Stimulated activated CD8-positive, alpha-beta memory T cell treated with anti-CD3 and anti-CD28 coated beads, Interleukin-4, amount 100 ng/mL, for 1 hour (primary cell): ENCODE measurements at places on chromosomes 3 and 15.

DNA sequence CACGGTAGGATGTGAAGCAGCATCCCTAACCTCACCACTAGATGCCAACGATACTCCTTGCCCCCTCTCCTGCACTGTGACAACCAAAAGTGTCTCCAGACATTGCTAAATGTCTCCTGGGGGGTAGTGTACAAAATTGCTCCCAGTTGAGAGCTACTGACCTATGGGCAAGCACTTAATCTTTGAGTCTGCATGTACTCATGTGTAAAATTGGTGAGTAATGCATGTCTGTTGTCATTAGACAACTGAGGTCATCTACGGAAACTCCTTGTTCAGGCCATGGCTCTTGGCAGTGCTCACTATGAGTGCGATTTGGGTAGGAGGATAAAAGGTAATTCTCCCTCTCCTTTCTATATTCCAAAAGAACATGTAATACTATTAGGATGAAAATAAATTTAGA lies 29.2 kb downstream of the PDHB start:
- no peak for DNase-seq

GRCh38 chr3:196643201-196643749 lies 3.8 kb downstream of the NRROS start:
- no peak for DNase-seq

DNA sequence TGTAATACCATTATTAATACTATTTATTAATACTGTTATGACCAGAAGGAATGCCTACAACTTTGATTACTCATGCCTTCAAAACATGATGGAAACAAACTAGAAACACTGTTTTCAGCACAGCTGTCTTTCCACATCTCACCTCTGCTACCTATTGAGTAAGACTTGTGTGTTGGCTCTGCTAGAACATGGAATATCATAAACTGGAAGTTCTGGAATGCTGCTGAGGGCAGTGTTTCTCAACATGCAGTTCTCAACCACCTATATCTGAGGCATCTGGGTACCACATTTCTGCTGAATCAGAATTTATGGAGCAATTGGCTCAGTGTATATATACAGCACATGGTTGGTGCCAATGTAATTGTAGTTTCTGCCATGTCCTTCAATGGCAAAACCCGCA lies 392.1 kb downstream of the TUSC7 start:
- no peak for DNase-seq

DNA sequence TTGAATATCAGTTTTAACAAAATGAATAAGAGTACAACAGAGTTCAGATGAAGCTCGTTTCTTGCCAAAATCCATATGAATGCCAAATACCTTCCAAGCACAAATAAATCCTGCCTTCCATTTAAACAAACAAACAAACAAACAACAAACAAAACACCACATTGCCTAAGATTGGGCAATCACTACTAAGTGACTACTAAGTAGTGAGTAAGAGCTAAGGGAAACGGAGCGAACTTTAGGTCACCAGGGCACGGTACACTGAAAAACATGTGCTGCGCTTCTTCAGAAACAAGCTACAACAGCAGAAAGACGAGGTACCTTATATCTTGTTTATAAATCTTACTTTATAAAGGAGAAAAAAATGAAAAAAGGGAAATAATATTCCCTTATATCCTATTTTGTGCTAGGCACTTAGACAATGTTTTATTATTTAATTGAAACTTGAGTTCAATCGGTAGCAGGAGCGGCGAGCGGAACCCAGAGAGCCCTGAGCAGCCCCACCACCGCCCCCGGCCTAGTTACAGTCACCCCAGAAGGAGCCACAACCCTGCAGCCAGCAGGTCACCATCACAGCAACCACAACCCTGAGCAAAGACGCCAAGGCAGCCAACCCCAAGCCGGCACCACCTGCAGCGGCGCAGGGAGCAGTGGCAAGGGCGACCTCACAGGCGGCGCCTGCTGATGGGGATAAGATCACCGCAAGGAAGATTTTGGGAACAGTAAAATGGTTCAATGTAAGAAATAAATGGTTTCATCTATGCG lies 216.9 kb downstream of the ZBTB20 start:
- DNase-seq = no peak

DNA sequence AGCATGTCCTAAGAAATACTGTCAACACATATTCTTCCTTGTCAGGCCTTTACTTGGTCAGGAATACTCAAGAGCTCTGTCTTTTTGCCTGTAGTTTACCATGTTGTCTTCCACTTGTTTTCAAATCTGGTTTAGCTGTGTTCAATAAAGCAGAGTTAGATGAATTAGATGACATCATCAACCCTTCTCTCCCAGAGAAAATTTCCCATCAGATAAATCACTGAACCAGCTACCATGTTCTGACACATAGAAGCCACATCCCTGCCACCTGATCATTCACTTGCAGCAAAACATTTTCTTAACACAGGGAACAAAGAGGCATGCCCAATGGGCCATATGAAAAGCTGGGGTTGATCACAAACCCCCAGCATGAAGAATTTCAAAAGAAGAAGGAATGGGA lies 42.1 kb downstream of the TERC start:
- DNase-seq = no peak

DNA sequence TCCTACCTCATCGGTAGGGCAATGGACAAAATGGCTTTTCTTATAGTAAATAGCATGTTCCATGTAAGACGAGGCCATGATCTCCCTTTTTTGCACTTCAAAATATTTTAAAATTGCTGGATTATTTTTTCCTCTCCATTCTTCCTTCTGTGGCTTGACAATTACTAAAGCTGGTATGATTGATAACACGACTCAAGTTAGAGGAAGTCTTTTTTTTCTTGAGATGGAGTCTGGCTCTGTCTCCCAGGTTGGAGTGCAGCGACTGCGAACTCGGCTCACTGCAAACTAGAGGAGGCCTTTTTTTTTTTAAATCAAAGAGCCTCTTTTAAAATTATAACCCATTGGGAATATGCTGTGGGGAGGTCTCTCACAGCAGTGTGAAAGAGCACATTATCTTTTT lies 124.5 kb upstream of the TBL1XR1 start:
- no peak for DNase-seq

GRCh38 chr3:111103807-111104206 lies 32.2 kb downstream of the NECTIN3 start:
- DNase-seq = no peak

GRCh38 chr15:80204231-80204630 lies 47.8 kb downstream of the CTXND1 start:
- no peak for DNase-seq

DNA sequence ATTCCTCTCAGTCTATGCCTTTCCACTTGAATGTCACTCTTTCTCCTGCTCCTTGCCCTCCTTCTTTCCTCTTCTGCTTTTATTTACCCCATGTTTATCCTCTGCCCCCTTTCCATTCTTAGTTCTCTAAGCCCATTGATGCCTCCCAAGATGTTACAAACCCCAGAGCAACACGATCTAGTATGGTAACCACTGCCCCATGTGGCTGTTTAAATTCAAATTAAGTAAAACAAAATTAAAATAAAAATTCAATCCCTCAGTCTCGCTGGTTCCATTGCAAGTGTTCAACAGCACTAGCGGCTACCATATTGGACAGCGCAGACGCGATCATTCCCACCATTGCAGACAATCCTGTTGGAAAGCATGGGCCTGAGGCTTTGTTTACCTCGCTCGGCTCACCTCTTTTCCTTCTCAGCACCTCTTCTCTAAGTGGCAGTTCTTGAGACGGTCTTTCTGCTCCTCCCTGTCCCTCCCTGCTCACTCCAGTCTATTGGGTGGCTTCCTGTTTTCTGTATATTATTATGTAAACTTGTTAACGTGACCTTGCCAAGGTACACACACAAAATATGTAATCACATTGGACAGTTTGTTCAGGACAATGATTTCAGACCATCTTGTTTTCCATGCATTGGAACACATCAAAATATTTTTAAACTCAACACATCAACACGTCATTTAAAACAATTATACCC lies 21.8 kb upstream of the CA12 start:
- DNase-seq = no peak

GRCh38 chr15:85795337-85796305 lies 896 bp upstream of the KLHL25 start:
- DNase-seq = no peak

DNA sequence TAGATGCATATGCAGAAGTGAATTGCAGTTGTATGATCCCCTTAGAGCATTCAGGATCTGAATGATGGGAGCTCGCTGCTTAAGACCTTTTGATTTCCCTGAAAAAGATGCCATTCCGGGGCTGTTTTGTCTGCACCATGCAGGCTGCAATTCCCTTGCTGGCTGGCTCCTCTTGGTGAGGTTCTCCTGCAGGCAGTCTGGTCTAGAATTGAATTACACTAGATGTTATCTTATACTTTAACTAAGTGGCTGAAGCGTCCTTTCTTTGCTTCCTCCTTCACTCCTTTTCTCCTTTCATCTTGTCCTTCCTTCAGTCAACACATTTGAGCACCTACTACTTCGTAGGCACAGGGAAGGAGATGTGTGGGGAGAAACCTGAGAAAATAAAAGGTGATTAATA lies 18.6 kb upstream of the MYZAP start:
- no peak for DNase-seq

- DNase-seq = no peak
Measured at GRCh38 chr15:48103647-48104046, 17.1 kb upstream of the SLC24A5 start.

DNA sequence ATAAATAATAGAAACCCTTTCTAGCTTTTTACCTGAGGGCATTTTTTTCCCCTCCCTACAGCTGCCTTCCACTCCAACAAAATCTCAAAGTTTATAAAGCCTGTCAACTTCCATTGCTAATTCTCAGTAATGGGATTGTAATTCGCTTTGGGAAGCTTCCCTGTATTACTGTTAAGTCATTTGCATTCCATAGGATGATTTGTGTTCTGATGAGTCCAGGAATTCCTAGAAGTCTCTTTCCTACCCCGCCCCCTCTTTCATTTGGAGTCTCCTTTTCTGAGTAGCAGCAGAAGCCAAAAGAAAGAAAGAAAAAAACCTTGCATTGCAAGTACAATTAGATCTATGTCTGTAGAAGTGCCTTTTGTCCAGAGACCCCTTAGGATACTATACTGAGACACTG lies 1033.3 kb downstream of the IGSF11 start:
- DNase-seq = no peak

DNA sequence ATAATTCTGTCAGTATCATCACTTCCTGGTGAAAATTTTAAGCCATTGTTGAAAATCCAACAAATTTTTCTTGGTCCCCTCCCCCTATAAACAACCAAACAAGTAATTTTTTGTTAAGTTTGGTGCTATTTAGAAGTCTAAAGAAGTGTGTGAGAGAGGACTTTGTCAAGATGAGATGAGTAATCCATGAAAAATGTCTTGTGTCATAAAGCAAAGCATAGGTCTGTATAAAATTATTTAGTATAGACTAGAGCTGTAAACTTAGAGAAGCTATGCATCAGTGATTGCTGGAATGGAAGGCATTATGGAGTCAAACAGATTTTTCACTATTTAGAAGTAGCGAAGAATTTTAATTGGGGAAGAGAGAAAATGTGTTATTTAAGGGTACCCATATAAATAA lies 31.4 kb downstream of the MAPK6 start:
- DNase-seq = no peak

- no peak for DNase-seq
Measured at GRCh38 chr3:160822936-160823335, 66.9 kb downstream of the PPM1L start.

GRCh38 chr3:77186728-77187127 lies 146.8 kb downstream of the ROBO2 start:
- no peak for DNase-seq

DNA sequence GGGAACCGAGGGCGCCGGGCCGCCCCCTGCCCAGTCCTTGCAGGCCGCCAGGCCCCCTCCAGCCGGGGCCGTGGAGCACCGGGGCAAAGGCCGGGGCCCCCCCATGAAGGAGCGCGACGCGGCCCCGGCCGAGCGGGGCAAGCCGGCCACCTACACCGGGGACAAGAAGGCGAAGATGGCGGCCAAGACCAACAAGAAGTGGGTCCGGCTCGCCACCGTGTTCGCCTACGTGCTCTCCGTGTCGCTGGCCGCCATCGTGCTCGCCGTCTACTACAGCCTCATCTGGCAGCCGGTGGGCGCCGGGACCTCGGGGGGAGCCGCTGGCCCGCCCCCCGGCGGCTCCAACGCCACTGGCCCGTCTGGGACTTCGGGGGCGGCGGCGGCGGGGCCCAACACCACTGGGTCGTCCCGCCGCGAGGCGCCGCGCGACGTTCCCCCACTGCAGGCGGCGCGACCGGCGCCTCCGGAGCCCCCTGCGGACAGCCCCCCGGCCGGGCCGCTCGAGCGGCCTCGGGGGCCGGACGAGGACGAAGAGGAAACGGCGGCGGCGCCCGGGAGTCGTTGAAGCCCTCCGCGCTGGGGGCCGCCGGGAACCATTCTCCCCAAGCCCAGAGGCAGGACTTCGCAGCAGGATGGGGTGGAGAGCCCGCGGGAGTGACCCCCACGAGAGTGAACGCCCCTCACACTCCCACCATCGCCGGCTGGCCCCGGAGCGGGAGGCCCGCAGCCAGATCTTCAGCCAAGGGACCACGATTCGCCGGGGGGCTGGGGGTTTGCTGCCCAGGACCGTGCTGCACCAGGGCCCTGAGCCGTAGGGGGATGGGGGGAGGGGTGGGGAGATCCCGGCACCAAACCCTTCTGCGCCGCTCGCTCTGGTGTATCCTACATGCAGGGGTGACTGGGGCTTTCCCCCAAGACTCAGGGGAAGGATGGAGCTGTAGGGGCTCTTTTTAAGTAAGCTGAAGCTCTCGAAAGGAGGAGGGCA lies 753 bp downstream of the INAFM2 start:
- no peak for DNase-seq

DNA sequence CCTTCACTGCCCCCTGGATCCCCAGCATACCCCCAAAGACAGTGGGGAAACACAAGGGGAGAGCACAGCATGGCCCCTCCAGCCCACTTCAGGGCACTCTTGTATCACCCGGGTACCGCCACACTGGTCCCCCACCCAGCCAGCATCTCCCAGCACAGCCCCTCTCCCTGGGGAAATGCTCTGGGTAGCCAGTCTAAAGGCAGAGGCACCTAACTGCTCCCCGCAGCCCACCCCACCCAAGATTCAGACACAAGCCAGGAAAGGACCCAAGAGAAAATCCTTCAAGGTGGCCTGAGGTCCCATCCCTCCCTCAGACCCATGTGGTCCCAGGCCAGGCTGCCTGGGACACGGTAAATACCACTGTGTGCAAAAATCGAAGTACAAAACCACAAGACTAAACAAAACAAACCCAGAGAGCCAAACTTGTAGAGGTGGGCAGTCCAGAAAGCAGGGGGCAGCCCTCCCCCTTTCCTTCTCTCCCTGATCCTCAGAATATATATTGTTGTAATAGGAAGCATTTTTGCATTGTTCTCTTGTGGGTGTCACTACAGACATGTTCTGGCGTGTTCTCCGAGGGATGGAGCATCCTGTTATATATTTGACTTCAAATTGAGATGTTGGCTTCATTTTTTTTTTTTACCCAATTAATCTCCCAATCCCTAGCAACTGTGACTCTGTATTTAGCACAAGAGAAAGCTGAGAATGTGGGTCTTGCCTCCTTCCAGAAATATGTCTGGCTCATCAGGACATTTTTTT lies 51.7 kb downstream of the GRIP2 start:
- DNase-seq = no peak
